ENCODE measurements at places on chromosomes 5 and 9. TPM values are rescaled to one million over a fixed set of nuclear protein-coding genes. Genes with fewer than 3 reads are reported as not detected.

GRCh38 chr9:1042466-1042865 is 7.7 kb upstream of the DMRT2 start:
- H3K27ac ChIP-seq: no peak overlapping the region
- no peak overlapping the region for H3K4me3 ChIP-seq
- no peak for DNase-seq
- H3K4me1 ChIP-seq: no peaks in the 10 kb centered on the region
- H3K36me3 ChIP-seq: no peaks in the 10 kb centered on the region

- H3K4me3 ChIP-seq: no peak overlapping the region
- DNase-seq: no peak
Measured at GRCh38 chr9:135826188-135826545, 81.2 kb downstream of the CAMSAP1 start.

GRCh38 chr5:107294669-107295068 is 376.1 kb downstream of the EFNA5 start:
- H3K27me3 ChIP-seq: peaks cover 3% of the 10 kb centered on the region
- H3K4me3 ChIP-seq: no peak overlapping the region
- no peak overlapping the region for H3K27ac ChIP-seq
- H3K36me3 ChIP-seq: no peaks in the 10 kb centered on the region

GRCh38 chr9:38059233-38059936 is 9.6 kb downstream of the SHB start:
- no peak overlapping the region for H3K27ac ChIP-seq
- H3K36me3 ChIP-seq: no peaks in the 10 kb centered on the region
- H3K27me3 ChIP-seq: no peaks in the 10 kb centered on the region
- H3K4me1 ChIP-seq: peaks cover 17% of the 10 kb centered on the region

- DNase-seq: peak; percentile 17
- no peaks in the 10 kb centered on the region for H3K36me3 ChIP-seq
- H3K4me3 ChIP-seq: no peak overlapping the region
- no peaks in the 10 kb centered on the region for H3K27me3 ChIP-seq
Measured at GRCh38 chr9:2496934-2497333, 124.7 kb upstream of the VLDLR start.

DNA sequence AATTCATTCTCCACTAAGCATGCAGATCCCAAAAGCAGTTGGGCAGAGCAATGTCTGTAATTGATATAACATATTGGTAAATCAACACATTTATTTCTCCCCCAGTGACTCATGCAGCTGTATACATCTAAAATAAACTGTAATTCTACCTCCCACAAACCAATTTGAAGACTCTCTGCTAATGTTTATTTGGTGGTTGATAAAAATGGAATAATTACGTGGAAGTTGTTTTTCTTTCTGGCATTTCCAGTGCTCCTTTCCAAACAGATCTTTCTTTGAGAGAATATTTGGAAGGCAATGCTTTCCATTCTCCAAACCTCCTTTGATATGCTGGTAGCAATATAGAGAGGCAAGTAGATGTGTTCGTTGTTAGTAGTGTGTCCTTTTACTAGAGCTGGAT is 194.7 kb downstream of the CHSY3 start:
- no peak for DNase-seq
- no peaks in the 10 kb centered on the region for H3K27me3 ChIP-seq
- no peak overlapping the region for H3K27ac ChIP-seq
- H3K36me3 ChIP-seq: no peaks in the 10 kb centered on the region

DNA sequence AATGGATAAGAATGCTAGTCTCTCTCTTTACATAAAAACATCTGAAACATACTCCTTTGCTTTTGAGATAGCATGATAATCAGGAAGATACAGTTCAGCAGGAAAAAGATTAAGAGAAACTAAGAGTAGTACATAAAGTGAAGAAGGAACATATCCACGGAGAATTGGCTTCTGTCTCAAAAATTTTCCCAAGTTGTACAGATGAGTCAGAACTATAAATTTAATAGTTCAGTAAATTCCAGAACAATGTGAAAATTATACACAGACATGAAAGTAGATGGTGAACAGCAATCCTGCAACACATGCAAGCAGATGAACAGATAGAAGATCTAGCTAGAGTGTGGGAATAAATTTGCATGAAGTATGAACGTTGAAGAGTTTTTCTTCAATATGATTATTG is 691.4 kb upstream of the RIOK2 start:
- no peak overlapping the region for H3K27ac ChIP-seq
- no peaks in the 10 kb centered on the region for H3K4me1 ChIP-seq
- H3K4me3 ChIP-seq: no peak overlapping the region
- peak; percentile 27 for DNase-seq
- no peaks in the 10 kb centered on the region for H3K36me3 ChIP-seq

DNA sequence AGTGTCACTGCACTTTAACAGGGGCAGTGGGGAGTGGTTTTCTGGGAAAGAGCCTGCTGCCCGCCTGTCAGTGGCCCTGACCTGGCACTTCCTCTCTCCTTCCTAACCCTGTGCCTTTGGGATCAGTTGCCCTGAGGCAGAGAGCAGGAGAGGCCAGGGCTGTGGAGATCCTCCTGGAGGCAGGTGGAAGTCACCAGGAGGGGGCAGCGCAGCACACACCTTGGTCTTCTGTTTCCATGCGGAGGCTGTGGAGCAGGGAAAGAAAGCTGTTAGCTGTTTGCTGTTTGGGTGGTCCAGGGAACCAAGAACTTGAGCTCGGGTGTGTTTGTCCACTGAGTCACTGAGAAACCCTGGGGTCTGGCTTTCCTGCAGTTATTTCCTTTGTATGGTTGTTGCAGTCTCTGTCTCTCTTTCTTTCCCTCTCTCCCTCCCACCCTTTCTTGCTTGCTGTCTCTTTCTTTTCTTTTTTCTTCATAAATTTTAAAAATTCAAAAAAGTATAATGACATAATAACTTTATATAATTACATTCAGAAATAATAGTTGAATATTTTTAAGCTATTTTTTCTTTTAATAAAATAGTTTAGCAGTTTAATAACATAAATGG is 28.1 kb downstream of the NTRK2 start:
- no peak overlapping the region for H3K4me3 ChIP-seq
- DNase-seq: peak; percentile 68
- no peaks in the 10 kb centered on the region for H3K4me1 ChIP-seq
- peaks cover 2% of the 10 kb centered on the region for H3K27me3 ChIP-seq
- no peaks in the 10 kb centered on the region for H3K36me3 ChIP-seq

- no peaks in the 10 kb centered on the region for H3K27me3 ChIP-seq
- peaks cover 11% of the 10 kb centered on the region for H3K4me1 ChIP-seq
- no peak overlapping the region for H3K27ac ChIP-seq
Measured at GRCh38 chr5:36423578-36424307, 122.0 kb upstream of the RANBP3L start.

DNA sequence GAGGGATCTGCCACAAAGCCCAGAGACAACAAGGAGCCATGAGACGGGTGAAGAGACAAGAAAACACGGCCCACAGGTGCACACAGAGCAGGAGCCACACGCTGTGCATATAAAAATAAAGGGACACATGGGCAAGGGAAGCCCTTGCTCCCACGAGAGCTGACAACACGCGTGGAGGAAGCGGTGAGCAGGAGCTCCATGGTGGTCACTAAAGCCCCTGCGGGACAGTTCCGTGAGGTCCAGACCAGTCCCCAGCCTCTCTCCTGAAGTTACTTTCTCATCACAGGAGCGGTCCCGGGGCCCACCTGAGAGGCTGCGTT is 90.7 kb downstream of the CAMSAP1 start:
- no peaks in the 10 kb centered on the region for H3K4me1 ChIP-seq
- H3K27me3 ChIP-seq: no peaks in the 10 kb centered on the region
- no peaks in the 10 kb centered on the region for H3K36me3 ChIP-seq
- no peak overlapping the region for H3K27ac ChIP-seq
- H3K4me3 ChIP-seq: no peak overlapping the region

DNA sequence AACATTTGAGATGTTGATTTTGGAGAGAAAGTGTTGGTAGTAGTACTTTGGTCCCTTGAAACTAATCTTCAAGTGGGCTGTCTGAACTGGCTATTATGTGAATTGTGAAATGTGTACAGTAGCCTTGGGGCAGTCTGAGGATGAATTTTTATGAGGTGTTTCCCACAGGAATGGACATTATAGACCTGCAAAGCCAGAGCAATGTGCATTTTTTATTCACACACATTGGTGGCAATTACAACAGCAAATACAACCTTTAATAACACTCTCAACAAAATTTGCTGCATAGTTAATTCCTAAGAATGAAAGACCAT is 147.0 kb downstream of the PAM start:
- H3K4me1 ChIP-seq: peaks cover 15% of the 10 kb centered on the region
- DNase-seq: peak; percentile 35
- no peak overlapping the region for H3K4me3 ChIP-seq
- no peaks in the 10 kb centered on the region for H3K27me3 ChIP-seq

- no peak overlapping the region for H3K27ac ChIP-seq
- no peaks in the 10 kb centered on the region for H3K36me3 ChIP-seq
- H3K4me1 ChIP-seq: no peaks in the 10 kb centered on the region
Measured at GRCh38 chr9:129283705-129284606, 105.9 kb upstream of the IER5L start.

- no peaks in the 10 kb centered on the region for H3K27me3 ChIP-seq
- H3K36me3 ChIP-seq: peaks cover 3% of the 10 kb centered on the region
- peaks cover 15% of the 10 kb centered on the region for H3K4me1 ChIP-seq
- H3K4me3 ChIP-seq: no peak overlapping the region
- no peak overlapping the region for H3K27ac ChIP-seq
Measured at GRCh38 chr9:95103871-95104580, 213.5 kb downstream of the FANCC start.

GRCh38 chr5:135541807-135542502 is 6.2 kb upstream of the NEUROG1 start:
- H3K4me3 ChIP-seq: no peak overlapping the region
- H3K27me3 ChIP-seq: peaks cover 88% of the 10 kb centered on the region
- no peaks in the 10 kb centered on the region for H3K4me1 ChIP-seq
- H3K27ac ChIP-seq: no peak overlapping the region

DNA sequence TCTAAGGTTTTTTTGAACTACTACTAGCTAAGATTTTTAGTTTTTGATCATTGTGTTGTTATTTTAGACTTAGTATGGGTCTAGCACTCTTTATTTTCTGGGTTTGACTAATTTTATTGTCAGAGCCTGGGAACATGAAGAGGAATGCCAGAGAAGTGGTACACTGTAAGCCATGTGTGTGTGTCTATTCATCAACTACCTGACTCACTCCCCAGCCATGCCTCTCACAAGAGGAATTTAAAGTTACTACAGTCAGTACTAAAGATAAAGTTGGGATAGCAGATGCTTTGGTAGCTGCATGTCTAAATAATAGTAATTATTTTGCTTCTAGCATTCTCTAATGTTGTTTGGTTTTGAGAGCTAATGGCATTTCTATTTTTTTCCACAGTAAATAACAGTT is 264.8 kb downstream of the CSNK1G3 start:
- no peaks in the 10 kb centered on the region for H3K36me3 ChIP-seq
- peak; percentile 85 for DNase-seq
- no peak overlapping the region for H3K4me3 ChIP-seq
- peaks cover 12% of the 10 kb centered on the region for H3K4me1 ChIP-seq
- peak overlapping the region; percentile 16 for H3K27ac ChIP-seq
- H3K27me3 ChIP-seq: no peaks in the 10 kb centered on the region

GRCh38 chr5:150036513-150036912 is 36.0 kb downstream of the HMGXB3 start:
- H3K4me1 ChIP-seq: peaks cover 32% of the 10 kb centered on the region
- H3K27ac ChIP-seq: peak overlapping the region; percentile 79
- H3K4me3 ChIP-seq: peak overlapping the region; percentile 34
- no peaks in the 10 kb centered on the region for H3K27me3 ChIP-seq
- DNase-seq: peak; percentile 99

- H3K27ac ChIP-seq: no peak overlapping the region
- H3K4me3 ChIP-seq: no peak overlapping the region
- H3K36me3 ChIP-seq: no peaks in the 10 kb centered on the region
- peaks cover 37% of the 10 kb centered on the region for H3K27me3 ChIP-seq
Measured at GRCh38 chr5:76641514-76642120, 18.4 kb upstream of the F2RL2 start.

GRCh38 chr5:156920042-156920860 is 42.8 kb downstream of the TIMD4 start:
- no peaks in the 10 kb centered on the region for H3K36me3 ChIP-seq
- H3K27ac ChIP-seq: no peak overlapping the region
- no peaks in the 10 kb centered on the region for H3K27me3 ChIP-seq
- DNase-seq: peak; percentile 11
- no peaks in the 10 kb centered on the region for H3K4me1 ChIP-seq
- H3K4me3 ChIP-seq: no peak overlapping the region

GRCh38 chr5:140043508-140043872 is 391 bp upstream of the NRG2 start:
- no peaks in the 10 kb centered on the region for H3K4me1 ChIP-seq
- H3K4me3 ChIP-seq: peak overlapping the region; percentile 76
- H3K27ac ChIP-seq: no peak overlapping the region
- no peaks in the 10 kb centered on the region for H3K36me3 ChIP-seq
- H3K27me3 ChIP-seq: peaks cover 31% of the 10 kb centered on the region
- no peak for DNase-seq

Gene SHROOM1
- total RNA-seq: 9.9 TPM

Gene IL5
- not detected for total RNA-seq

Gene FAM221B
- not detected for total RNA-seq

Gene FYB1
- under 0.01 TPM for total RNA-seq

Measured in GM23248 (cell line).